Right renal pelvis (tissue), 4 donors: ENCODE measurements at places on chromosomes 2 and 18.
A peak's percentile ranks its signal among the peaks of the same experiment; 100 is the strongest.

DNA sequence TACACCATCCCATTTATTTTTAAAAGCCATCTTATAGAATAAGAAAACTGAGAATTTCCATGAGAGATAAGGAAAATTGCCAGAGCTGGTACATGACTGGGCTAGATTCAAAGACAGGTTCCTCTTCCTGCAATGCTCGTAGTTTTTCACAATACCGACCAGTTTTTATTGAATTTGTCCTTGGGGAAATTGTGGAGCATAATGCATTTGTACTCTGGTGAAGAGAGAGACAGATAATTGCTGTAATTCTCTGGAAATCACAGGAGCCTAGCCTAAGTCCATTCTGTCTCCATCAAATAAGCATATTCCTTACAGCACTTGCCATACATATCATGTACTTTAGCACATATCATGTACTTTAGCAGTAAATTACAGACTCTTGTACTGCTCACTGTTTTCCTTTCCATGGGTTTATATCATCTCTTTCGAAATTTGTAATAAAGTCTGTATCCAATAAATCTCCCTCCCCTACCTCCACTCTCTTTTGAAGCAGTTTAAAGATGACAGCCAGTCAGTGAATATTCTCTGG, 355.2 kb downstream of the CNTNAP5 start:
- DNase-seq, result no peak

- no peak for DNase-seq
Measured at GRCh38 chr2:239312081-239312511, 88.7 kb downstream of the HDAC4 start.

GRCh38 chr2:218218268-218219185, 1.5 kb downstream of the ARPC2 start:
- DNase-seq, result no peak

DNA sequence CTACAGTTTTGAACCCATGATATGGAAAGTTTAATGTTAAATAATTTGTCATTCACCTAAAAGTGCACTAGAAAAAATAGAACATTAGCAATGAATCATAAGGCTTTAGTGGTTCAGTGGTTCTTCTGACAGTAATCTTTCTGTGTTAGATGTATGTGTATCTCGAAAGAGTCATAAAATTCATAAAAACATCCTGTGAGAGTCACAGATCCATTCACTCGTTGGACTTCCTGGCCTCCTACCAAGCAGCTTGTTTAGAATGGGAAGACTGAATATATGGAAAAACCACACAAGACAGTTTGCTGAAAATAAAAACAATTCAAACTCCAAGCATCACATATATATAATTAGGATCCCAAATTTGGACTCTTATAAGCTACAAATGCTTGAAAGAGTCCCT, 34.8 kb downstream of the ADNP2 start:
- no peak for DNase-seq

- DNase-seq, result no peak
Measured at GRCh38 chr2:16246281-16246850, 306.0 kb downstream of the MYCN start.

- DNase-seq, result no peak
Measured at GRCh38 chr2:16655445-16655837, 10.2 kb downstream of the CYRIA start.

- DNase-seq, result no peak
Measured at GRCh38 chr2:120253021-120253882, 600 bp downstream of the RALB start.

GRCh38 chr2:30098266-30099005, 48.4 kb upstream of the YPEL5 start:
- DNase-seq, result peak; percentile 6

DNA sequence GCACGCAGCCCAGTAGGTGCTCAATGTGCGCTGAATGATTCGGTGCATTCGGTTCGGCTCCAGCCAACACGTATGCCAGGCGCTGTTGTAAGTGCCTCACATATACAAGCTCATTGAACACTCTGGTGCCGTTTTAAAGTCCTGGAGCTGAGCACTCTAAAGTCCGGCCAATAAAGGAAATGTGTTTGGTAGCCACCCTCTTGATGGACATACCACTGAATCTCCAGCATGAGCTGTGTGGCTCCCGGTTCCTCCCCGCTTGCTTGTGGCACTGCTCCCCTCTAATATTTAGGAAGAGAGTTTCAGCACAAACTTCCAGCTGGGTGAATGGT, 112.1 kb downstream of the MCFD2 start:
- no peak for DNase-seq

GRCh38 chr2:173109253-173110188, 33.9 kb downstream of the MAP3K20 start:
- DNase-seq, result no peak

DNA sequence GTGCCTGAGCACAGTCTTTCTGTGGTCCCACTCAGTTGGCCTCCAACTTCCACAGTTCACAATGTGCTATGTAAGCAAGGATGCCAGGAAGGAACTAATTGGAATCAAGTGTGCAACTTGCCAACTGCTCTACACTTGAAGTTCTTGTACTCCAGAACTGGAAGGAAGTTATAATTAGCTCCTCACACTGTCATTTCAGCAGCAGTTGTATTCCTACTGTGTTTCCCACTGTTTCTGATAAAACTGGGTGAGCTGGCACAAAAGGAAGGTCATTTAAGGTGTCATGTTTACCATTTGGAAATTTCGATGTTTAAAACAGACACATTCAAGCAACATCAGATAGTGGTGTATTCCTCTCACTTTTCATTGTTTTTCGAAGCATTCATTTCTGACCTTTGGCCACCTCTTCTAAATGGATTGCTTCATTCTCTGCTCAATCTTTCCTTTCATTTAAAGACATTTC, 84.2 kb downstream of the ANTXR1 start:
- no peak for DNase-seq

- DNase-seq, result no peak
Measured at GRCh38 chr2:24771764-24772586, 21.2 kb downstream of the PTRHD1 start.

GRCh38 chr2:152234277-152234676, 58.7 kb upstream of the STAM2 start:
- DNase-seq, result no peak

- DNase-seq, result no peak
Measured at GRCh38 chr2:137775529-137775928, 188.7 kb upstream of the HNMT start.

DNA sequence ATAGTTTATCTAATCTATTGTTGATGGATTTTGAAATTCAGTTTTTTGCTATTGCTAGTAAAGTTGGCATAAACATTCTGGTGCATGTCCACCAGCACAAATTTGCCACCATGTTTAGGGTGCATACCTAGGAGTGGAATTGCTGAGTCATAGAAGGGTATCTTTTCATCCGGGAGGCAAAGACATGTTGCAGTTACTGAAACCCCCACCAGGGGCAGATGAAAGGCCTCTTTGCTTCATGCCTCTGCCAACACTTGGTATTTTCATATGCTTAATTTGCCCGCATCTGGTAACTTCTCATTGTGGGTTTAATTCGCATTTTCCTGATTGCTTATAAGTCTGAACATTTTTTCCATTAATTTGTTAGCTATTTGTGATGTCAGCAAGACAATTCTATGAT, 8.2 kb downstream of the DCC start:
- no peak for DNase-seq

- DNase-seq, result no peak
Measured at GRCh38 chr18:48813833-48814489, 136.8 kb downstream of the SMAD7 start.

GRCh38 chr18:79405781-79406575, 10.2 kb downstream of the NFATC1 start:
- DNase-seq, result no peak

- DNase-seq, result no peak
Measured at GRCh38 chr18:23405636-23406035, 47.5 kb upstream of the RIOK3 start.
